ENCODE measurements at places on chromosomes 7 and 10.

DNA sequence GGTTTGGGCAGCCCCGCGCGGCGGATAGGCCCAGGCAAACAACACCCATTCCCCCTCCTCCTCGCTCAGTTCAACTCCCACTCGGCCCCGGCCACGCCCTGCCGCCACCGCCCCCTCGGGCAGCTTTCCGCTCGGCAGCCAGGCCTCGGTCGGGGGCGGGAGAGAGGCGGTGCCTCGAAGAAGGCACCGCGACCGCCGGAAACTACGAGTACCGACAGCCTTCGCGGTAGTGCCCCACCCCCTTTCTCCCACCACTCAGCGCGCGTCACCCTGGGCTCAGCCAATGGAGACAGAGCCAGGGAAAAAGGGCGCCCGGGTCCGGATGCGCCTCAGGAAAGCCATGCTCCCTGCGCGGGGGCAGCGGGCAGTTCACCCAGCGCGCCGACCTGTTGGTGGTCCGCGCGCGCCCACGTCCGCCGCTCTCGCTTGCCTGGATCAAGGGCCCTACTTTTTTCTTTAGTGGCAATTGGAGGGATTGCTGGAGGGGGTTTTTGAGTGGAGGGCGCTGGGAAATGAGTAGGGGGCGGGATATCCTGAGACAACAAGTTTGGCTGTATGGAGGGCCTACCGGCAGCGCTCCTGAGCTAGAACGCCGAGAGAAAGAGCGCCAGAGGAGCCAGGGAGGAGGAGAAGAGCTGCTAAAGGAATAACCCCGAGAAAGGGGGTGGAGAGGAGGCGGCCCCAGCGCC is 557 bp upstream of the SP4 start:
- peak; percentile 98 for DNase-seq

DNA sequence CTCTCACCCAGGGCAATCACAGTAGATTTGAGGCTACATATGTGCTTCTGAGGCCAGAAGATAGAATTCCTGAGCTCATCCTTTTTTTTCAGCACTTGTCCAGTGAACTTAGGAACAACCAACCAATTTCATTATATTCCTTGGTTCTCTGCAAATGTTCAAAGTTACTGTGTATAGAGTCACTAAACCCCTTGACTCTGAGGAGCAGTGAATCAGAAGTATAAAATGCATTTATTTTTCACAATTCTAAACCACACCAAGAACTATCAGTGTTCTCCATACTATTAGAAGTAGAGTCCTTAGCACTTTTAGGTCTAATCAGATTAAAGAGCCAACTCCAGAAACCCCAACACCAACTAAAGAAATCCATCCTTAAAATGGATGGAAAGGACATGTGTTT is 19.6 kb upstream of the PAPSS2 start:
- no peak for DNase-seq

DNA sequence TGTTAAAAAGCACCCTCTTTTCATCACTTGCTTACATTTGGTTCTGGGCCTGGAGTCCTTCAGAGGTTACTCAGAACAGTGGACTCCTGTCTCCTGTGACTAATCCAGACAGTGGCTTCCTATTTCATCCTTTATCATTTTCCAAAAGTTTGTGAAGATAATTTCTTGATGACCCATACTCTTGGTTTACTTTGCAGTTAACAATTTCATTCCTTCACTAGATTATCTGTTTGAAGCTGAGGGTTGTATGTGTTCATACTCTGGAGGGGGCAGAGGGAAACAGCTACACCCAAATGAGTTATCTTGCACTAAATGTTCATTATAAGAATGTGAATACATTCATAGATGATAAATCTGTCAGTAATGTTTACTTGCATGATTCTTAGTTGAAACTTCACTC is 124.7 kb downstream of the ZNF248 start:
- DNase-seq = no peak

DNA sequence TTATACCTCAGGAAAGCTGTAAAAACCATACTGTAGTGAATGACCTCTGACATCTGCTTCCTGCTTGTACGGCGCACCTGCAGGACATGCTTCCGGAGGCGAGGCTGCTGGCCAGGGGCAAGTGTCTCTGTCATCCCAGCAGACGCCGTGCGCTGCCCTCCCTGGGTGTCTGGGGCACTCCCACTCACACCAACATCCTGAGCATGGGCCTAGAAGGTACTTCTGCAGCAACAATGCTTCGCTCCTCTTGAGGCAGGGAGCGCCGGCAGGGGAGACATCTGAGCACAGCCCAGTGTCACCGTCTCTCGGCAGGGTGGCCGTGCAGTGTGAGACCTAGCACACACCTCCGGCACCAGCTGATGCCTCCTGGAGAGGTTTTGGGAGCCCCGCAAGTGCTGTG is 269.2 kb downstream of the MAD1L1 start:
- no peak for DNase-seq

- no peak for DNase-seq
These were observed 98.8 kb downstream of the PRKAG2 start for GRCh38 chr7:151777908-151778670.

DNA sequence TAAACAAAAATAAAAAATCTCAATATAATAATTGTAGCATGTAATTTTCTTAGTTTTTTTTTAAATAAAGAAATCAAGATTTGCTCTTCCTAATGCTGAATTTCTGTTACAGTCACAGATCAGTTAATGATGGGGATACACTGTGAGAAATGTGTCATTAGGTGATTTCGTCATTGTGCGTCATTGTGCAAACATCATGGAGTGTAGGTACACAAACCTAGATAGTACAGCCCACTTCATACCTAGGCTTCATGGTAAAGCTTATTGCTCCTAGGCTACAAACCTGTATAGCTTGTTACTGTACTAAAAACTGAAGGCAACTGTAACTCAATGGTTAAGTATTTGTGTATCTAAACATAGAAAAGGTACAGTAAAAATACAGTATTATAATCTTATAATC is 74.4 kb upstream of the LSM8 start:
- no peak for DNase-seq

DNA sequence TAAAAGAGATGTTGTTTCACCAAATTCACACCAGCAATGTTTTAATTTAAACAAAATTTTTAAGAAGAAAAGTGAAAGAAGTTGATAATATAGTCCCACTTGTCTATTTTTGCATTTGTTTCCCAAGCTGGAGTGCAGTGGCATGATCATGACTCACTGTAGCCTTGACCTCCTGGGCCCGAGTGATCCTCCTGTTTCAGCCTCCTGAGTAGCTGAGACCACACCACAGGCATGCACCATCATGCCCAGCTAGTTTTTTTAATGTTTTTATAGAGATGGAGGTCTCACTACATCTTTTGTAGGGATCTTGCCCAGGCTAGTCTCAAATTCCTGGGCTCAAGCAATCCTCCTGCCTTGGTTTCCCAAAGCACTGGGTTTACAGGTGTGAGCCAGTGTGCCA is 14.1 kb upstream of the NDUFA5 start:
- DNase-seq = no peak

GRCh38 chr10:113609704-113610108 is 54.1 kb downstream of the NRAP start:
- DNase-seq = no peak

- no peak for DNase-seq
These were observed 48.1 kb downstream of the NRP1 start for GRCh38 chr10:33286157-33286934.

- no peak for DNase-seq
These were observed 345.9 kb downstream of the PLXDC2 start for GRCh38 chr10:20162123-20162522.

- no peak for DNase-seq
These were observed 16.8 kb downstream of the LIPM start for GRCh38 chr10:88819290-88819689.

GRCh38 chr10:119190353-119190752 is 11.7 kb upstream of the PRDX3 start:
- no peak for DNase-seq

- DNase-seq = no peak
These were observed 637.7 kb downstream of the ZNF716 start for GRCh38 chr7:58087536-58088190.

DNA sequence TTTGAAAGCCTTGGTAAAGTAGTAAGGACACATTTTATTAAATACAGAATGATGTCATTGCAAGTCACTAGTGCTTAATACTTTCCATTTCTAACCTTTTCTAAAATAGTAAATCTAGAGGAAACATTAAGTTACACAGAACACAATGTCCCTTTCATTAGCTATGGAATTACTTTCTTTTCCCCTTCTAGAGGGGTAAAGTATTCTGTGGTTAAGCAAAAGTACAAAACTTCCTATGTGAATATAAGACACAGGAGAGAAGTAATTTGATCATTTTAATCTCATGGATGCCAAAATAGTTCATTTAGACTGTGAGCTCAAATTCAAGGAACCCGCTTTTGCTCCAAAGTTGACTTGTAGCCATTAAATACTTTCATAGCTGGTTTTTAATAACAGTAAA is 49.8 kb downstream of the SEMA3E start:
- no peak for DNase-seq

DNA sequence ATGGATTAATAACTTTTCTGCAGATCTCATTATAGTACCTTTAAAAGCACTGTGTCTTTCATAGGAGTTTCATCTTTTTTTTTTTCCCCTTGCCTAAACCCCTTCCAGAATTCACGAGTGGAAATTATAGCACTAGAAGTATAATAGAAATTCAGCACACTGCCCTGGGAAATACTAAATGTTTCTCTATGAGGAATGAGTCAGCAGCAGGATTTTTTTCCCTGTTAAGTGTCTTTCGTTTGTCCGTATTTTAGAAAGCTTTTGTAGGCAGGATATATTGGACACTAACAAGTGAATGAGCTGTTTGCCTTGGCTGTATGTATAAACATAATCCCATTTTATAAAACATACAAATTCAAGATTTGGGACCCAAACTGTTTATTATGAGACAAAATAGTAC is 105.8 kb downstream of the EXOC4 start:
- no peak for DNase-seq

DNA sequence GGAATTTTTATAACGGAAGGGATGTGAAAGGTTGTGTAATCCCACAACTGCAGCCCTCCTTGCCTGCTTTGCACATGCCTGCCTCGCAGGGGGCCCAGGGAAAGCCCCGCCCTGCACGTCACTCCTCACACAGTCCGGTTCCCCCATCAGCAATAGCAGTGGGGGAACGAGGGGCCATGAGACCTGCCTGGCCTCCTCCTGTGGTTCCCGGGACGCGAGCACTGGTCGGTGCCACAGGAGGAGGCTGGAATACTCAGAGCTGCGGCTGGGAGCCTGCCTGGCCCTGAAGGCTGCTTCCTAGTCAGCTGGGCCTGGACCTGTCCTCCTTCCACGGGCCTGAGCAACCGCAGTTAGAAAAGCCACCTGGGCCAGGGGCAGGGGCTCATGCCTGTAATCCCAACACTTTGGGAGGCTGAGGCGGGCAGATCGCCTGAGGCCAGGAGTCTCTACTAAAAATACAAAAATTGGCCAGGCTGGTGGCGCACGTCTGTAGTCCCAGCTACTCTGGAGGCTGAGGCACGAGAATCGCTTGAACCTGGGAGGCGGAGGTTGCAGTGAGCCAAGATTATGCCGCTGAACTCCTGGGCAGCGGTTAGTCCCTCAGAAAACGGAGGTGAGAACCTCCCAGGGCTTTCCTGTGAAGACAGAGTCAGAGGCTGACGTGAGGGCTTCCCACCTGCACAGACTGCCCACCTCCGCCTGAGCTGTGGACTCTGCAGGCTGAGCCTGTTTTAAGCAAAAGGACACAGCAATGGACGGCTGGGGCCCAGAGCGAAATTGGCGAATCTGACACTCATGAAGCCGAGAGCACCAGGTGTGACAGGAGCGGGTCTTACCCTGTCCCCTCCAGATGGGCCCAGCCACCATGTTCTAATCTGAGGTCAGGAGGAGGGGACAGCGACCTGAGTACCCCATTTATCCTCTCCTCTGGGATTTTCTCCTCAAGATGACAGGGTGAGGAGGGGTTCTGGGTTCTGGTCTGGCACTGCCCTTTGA is 52.9 kb downstream of the VIPR2 start:
- no peak for DNase-seq

- no peak for DNase-seq
These were observed 7.1 kb downstream of the GRM8 start for GRCh38 chr7:127245607-127246006.

DNA sequence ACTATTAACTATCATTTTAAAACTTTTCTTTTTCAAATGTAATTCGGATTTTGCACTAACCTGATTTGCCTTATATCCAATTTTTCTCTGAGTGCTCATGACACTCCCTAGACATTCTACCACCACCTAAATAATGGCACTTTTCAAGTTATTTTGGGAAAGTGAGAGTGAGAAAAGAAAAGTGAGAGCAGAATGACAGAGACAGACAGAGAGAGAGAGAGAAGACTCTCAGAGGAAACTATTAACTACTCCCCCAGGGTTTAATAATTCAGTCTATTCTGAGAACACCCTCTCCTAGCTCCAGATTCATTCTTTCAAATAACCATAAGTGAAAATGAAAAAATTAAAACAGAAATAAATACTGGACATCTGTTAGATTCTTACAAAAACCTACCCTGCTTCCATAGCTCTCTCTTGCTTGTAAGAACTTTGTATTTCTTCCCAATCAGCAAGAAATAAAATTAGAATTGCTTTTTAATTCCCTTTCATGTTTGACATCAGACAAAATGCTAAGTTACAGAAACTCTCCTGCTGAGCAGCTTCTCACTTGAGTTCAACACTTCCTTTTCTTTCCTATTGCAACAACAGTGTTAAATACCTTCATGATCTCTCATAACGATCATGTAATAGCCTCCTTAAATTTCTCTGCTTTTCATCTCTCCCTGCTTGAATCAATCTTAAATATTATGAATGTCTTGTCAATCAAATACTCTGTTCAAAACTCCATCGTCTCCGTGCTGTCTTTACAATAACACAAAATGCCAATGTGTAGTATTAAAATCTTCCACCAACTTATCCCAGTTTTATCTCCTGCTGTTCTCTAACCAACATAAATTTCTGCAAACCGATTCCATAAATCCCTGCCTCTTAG is 191.7 kb downstream of the SEMA3E start:
- no peak for DNase-seq

GRCh38 chr7:91302794-91303193 is 38.6 kb downstream of the FZD1 start:
- DNase-seq = no peak

DNA sequence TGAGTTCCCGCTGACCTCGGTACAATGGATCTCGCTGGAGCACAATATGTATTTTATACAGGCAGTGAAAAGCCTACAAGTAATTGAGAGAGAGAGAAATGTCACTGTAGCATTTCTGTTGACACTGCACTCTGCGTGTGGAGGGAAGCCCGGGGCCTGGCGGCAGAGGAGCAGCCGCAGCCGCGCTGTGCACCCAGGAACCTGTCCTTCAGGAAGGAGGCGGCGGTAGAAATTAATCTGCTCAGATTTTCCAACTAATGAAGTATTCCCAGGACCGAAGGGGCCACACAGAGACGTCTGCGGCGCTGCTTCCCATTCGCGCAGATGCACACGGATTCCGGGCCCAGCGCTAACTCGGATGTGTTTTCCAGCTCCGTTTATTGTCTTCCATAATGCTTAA is 170.1 kb downstream of the EBF3 start:
- no peak for DNase-seq

GRCh38 chr7:136033413-136034031 is 56.4 kb upstream of the MTPN start:
- DNase-seq = no peak

GRCh38 chr7:150399421-150400007 is 20.4 kb downstream of the ZNF775 start:
- no peak for DNase-seq

- DNase-seq = no peak
These were observed 40.8 kb downstream of the VOPP1 start for GRCh38 chr7:55531536-55531935.
